ENCODE measurements at places on chromosomes 3 and 15.

DNA sequence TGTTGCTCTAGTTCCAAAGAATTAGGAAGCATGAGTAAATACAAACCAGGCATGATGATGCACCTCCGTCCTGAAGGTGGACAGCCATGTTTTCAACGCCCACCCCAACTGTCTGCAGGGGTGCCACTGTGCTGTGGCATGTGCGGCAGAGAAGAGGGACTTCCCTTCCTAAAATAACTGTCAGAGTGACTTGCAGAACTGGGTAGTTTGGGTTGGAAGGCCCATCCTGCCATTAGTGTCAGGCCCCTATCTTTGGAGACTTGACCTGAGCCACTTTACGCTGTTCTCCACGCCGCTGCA lies 17.4 kb upstream of the STAB1 start:
- no peak for DNase-seq

DNA sequence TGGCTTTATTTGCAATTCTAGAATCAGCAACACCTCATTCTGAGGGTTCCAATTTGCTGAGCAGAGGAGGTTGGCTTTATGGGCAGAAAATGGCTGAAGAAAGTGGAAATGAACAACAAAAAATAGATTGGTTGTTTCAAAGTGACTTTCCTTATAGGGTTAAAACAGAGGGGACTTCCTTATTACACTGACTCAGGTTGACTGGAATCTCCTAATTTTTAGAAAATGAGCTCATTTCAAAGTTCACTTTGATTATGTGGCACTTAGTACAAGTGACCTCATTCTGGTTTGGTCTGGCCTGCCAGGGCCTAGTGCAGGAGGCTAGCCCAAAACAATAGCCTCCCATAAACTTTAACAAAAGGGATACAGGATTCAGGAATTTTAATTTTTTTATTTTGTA lies 41.4 kb downstream of the NFKBIZ start:
- DNase-seq = no peak

DNA sequence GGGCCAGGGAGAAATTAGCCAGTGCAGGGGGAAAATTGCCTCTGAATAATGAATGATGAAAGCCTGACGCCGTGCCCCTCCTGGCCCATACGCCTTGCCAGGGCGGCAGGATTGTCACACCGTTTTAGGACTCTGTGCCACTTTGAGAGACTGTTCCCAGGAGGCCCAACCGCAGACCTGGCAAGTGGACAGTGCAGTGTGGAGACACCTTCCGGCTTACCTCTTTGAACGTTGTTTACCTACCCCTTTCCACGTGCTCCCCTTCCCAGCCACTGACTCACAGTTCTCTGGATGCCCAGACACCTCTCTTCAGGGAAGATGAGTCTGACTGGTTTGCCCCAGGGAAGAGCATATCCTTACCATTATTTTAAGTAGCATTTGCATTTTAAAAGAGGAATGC lies 84.0 kb upstream of the PXYLP1 start:
- DNase-seq = no peak

DNA sequence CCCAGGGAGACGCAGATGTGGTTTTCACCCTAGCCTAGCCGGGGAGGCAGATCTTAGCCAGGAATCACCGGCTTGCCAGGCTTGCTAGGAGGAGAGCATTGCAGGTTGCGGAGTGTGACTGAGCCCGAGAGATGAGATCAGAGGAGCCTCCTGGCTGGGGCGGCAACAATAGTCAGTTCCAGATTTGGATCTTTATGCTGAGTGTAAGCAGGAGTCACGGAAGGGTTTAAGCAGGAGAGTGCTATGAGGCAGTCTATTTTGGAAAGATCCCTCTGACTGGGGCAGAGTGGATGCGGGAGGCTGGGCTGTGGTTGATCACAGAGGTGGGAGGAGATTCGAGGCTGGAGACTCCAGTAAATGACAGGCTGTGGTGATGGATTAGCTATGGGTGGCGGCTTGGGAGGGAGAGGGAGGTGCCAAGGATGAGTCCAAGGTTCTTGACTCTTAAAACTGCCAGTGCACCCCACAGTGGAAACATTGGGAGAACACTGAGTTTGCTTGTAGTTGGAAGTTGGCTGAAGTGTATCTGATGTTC lies 10.4 kb upstream of the BAHD1 start:
- DNase-seq = no peak

DNA sequence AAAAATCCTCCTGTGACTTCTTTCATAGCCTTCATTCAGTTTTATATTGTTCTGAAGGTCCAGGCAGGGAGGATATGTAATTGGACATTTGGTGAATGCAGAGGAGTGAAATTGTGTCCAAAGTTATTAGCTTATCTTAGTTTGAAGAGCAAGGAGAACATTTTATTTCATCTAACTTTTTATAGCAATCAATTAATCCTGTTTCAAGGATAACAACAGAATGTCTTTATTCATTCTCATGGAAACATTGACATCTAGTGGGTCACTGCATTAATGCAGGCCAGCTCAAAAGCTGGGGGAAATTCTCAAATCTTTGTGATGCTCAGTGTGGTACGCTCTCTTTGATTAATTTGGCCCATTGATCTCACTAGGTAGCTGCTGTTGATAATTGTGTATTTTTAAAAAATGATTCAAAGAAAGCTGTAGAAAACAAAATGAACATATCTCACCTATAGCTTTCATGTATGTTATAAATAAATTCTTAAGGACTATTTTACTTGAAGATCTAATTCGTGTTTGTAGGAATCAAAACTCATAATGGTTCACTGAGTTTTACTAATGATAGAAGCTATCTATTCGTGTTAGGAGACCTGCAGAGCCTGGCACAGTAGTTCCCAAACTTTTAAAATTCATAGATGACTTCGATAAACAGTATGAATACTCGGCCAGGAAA lies 150.8 kb upstream of the KCNMB2 start:
- peak; percentile 50 for DNase-seq

DNA sequence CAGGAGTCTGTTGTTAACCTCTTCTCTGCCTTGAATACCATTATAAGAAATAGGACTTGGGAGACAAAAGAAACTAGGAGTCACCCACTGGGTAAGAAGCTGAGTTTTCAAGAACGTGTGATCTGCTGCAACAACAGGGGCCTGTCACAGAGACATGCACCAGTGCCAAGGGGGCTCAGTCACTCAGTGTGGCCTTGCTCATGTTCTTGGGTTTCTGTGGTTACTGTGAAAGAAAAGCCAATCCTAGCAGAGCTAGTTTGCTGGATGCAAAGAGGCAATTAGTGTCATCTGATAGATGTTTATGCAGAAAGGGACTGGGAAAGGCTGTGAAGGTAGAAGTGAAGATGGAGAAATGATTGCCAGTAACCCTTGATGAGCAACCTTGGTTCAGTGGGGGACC lies 126.3 kb downstream of the IQCH start:
- no peak for DNase-seq

DNA sequence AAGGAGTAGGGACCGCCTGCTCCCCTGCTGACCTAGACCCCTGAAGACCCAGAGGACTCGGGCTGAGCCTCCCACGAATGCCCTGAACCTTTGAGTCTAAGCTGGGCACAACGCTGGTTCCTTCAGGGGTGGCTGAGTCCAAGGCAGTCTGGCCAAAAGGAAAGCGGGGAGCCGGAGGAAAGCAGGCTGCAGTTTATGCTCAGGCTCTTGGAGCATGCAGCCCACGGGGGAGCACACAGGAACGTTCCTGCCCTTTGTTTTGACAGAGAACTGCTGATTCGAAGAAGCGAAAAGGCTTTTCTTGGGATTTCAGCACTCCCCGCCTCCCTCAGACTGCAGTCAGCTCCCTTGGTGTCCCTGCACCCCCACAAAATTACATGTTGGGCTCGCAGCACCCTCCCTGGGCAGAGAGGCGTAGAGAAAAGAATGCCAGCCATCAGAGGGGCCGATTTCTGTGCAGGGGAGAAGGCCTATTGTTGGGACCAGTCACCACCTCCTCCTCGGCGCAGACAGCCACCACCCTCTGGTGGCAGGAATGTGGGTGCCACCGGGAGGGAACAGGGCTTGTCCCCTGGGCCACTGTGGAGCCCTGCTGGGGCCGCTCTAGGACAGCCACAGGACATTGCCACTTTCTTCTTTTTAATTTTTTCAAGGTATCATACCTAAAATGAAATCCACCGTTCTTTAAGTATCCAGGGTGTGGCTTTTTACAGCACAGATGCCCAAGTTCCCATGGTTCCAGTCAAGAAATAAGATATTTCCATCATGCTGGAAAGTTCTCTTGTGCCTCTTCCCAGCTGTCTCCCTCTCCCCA lies 72.2 kb downstream of the SMAD6 start:
- peak; percentile 8 for DNase-seq

GRCh38 chr3:10456981-10457380 lies 48.4 kb downstream of the ATP2B2 start:
- DNase-seq = no peak

DNA sequence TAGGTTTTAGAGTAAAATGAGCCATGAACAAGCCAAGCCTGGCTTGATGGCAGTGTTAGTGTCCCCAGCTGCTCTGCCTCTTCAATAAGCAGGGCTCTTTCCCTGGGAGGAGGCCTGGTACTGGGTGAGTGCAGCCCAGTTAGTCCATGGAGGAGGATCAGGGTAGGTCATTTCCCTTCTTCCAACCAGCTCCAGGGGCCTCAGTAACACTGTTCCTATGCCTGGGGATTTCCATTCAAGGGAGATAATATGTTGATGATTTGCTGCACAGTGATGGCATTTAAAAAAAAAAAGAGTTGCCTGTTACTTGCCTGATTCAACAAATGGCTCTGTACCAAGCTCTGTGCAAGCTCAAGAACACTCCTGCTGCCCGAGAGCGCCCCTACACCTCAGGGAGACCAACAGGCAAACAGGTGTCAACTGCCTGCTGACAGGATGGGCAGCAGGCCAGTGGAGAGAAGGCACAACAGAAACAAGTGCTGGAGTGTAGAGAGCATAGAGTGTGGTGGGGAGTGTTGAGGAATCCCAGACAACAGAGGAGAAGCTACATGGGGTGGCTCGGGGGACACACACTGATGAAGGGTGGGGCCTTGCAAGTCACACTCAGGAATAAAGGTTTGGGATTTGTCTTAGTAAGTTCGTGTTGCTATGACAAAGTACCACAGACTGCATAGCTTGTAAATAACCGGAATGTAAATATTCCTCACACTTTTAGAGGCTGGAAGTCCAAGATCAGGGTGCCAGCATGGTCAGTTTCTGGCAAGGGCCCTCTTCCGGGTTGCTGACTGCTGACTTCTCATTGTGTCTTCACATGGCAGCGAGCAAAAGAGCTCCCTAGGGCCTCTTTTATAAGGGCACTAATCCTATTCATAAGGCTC lies 78.6 kb upstream of the PXYLP1 start:
- DNase-seq = no peak

DNA sequence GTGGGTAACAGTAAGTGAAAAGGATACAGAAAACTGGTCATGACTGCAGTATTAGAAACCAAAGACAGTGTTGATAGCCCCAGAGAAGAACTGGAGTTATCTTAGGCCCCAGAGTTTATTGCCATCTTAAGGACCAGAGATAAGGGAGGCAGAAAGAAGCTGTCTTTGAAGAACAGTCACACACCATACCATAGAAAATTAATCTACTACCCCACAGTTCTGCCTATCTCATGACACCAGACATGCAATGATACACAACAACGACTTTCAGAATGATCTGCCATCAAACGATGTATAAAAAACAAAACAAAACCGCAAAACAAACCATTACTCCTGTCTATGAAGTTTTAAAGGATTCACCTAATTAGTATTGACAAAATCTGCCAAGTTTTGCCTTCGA lies 9.6 kb downstream of the CPOX start:
- DNase-seq = no peak

GRCh38 chr15:72851586-72851985 lies 68.0 kb upstream of the ADPGK start:
- no peak for DNase-seq

DNA sequence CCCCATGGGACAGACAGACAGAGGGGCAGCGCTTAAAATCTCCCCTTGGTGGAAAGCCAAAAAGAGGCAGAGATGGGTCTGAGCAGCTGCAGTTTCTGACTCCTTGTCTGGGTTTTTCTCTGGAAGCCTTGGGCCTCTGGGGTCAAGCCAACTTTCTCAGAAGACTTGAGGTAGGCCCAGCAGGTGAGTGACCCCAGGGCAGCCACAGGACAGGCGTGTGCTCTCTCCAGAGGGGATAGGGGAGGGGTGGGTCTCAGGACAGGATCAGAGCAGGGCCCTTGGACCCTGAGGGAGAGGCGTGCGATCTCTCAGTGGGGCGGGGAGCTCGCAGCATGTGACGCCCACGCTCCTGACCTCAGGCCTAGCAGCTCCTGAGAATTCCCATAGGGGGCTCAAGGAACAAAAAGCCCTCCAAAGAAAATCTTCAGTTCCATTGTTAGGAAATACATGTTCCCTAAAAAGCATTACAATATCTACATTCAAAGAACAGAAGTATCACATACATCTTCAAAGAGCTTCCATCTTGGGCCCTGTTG lies 34.6 kb upstream of the DUSP7 start:
- DNase-seq = no peak

DNA sequence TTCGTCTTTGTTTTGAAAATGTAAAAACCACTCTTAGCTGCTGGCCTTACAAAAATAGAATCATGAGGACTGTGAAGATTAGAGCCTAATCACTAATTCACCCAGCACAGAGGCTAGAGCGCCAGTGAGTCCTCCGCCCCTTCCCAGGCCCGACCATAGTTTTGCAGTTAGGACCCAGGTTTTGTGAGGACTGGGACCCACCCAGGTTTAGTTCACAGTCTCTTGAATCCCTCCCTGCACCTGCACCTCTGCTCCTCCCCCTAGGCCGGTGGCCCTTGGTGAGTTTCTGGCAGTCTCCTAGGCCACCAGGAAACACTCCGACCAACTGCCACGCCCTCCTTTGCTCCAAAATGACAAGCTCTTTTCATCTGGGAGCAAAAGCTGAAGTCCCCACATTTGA lies 136.0 kb upstream of the CCDC54 start:
- no peak for DNase-seq

GRCh38 chr15:29570948-29571791 lies 251.1 kb downstream of the TJP1 start:
- no peak for DNase-seq

DNA sequence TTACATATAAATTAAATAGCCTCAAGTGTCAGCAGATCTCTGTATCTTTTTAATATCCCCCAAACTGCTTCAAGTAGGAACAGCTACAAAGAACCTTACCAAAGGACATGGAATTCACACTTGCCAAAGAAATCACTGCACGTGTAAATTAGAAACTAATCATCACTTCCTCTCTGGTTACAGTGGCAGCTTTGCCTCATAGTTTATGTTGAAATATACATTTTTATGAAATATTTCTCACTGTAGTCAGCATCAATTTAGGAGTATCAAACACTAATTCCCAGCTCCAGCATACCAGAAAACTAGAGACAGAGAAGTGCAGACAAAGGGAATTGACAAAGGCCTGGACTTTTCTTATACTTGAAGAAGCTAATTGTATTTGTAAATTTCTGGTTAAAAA lies 260.9 kb downstream of the TIGIT start:
- DNase-seq = no peak

GRCh38 chr3:4149296-4149695 lies 153.9 kb upstream of the SETMAR start:
- no peak for DNase-seq

DNA sequence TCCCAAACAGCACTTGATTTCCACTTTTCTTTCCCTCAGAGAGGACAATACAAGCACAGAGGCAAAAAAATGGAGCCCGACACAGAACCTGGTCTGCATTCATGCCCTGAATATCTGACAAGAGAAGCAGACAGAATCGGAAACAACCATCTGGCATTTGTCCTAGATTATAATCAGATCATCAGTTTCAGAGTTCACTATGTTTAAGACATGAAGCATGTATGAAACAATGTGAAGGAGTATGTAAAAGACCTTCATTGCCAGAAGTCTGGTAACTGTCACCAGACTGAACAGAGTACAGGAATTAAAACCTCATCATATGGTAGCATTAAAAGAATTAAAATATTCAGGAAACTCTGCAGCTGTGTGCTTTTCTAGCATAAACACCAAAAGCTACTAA lies 65.0 kb downstream of the SETD2 start:
- no peak for DNase-seq

GRCh38 chr3:101163554-101163953 lies 156.8 kb downstream of the IMPG2 start:
- DNase-seq = no peak

All from NCI-H446 treated with DMSO at 0.1 percent for 48 hours (cell line).